ENCODE measurements at places on chromosomes 11 and 22.

DNA sequence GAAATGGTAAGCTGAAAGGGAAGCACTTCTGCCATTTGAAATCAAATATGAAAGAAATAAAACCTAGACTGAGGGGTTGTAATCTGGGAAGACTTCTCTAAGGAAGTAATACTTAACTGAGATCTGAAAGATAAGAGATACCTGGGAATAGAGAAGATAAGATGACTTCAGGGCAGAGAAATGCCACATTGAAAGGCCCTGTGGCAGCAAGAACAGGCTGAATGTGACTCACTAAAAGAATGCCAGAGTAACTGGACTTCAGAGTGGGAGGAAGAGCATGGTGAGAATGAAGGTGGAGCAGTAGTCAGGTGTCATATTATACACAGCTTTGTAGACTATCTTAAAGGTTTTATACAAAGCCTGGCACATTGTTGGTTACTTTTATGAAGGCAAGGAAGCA, 17.6 kb downstream of the CALCA start:
- no peak for DNase-seq

DNA sequence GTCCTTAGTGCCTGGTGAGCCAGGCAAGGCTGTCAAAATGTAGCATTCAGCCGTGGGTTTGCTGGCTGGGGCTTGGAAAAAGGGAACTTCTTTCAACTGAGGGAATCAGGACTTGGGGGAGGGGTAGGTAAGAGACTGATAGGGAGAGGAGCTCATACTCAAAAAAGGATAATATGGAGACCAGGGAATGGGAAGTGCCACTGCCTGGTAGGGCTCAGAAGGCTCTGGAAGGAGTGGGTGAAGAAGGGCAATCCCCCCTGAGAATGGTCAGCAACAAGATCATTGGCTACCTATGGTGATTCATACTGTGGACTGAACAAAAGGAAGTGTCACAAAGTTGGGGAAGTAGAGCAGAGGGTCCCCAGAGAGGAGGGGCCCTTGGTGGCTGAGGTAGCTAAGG, 1.9 kb downstream of the CNGA4 start:
- no peak for DNase-seq

DNA sequence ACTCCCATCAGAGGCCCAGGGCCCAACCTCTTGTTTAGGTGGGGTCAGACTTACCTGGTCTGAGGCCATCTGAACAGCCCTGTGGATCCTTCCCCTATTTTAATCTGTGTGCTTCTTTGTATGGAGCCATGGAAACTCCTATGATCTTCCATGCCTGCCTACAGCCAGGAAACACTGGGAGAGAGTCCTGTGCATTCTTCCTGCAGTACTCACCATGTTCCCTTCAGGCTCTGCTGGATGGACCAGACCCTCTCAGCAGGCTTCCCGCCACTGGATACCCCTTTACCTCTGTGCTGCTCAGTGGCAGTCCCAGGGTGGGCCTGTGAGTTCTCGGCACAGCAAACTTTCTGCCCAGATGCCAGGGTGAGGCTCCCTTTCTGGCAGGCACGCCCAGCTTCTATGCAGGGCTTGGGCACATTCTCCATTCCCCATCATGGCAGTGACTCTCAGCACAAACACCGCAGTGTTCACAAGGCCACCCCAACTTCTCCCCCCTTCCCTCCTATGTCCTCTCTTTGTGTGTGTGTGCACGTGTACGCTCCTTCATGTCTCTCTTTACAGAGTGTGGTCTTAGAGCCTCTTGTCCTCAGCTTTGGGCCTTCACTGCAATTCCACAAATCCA, 34.8 kb downstream of the NEU3 start:
- DNase-seq = no peak

DNA sequence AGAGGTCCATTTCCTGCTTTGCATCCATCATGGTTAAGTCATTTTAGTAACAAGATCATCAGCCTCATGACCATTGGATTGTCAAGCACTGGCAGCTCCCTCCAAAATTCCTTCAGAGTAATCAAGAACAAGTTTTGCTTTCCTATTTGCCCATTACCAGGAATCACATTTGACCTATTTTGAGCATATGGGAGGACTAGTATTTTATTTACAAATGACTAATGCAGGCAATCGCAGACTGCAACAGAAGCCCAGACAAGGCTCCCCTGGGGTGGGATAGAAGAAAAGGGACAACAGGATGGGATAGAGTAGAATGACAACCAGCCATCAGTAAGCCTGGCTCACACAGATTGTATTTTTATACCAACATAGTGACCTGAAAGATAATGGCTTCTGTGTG, 9.1 kb downstream of the MMP10 start:
- no peak for DNase-seq

GRCh38 chr11:12206529-12206928, 96.1 kb downstream of the MICAL2 start:
- DNase-seq = no peak

DNA sequence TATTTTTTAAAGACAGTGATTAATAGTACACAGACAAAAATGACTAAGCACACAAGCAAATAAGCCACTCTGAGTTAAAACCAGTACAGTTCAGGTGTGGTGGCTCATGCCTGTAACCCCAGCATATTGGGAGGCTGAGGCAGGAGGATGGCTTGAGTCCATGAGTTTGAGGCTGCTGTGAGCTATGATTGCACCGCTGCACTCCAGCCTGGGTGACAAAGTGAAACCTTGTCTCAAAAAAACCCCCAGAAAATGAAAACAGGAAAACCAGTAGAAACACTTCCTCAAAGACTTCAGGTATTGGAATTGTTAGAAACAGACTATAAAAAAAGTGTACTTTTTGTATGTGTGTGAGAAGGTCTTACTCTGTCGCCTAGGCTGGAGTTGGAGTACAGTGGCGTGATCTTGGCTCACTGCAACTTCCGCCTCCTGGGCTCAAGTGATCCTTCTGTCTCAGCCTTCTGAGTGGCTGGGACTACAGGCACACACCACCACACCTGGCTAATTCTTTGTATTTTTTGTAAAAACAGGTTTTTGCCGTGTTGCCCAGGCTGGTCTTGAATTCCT, 33.0 kb downstream of the PPP6R2 start:
- no peak for DNase-seq
